ENCODE measurements at places on chromosomes 6 and 20. TPM values are rescaled to one million over a fixed set of nuclear protein-coding genes. Genes with fewer than 3 reads are reported as not detected.

Gene C20orf96
- total RNA-seq = 5.4 TPM

Gene TFEB
- total RNA-seq = 39.5 TPM

Gene BIRC7
- not detected for total RNA-seq

Gene ZNF512B
- total RNA-seq = 12.2 TPM

Gene ULBP3
- 1.4 TPM for total RNA-seq

Gene HLA-DPA1
- 42.8 TPM for total RNA-seq

Gene SLC4A11
- 0.14 TPM for total RNA-seq

Gene MRAP2
- not detected for total RNA-seq

Gene CNR1
- 0.16 TPM for total RNA-seq

Gene GTSF1L
- total RNA-seq = not detected

Gene FHL5
- total RNA-seq = 6.8 TPM

Gene IMPG1
- total RNA-seq = not detected

Gene COL21A1
- total RNA-seq = 20.0 TPM

Data from Right ventricle myocardium inferior (tissue), 1 donor.